ENCODE measurements at places on chromosomes 16 and 17.

- no peak for DNase-seq
These were observed 466 bp downstream of the NEUROD2 start for GRCh38 chr17:39607057-39607850.

DNA sequence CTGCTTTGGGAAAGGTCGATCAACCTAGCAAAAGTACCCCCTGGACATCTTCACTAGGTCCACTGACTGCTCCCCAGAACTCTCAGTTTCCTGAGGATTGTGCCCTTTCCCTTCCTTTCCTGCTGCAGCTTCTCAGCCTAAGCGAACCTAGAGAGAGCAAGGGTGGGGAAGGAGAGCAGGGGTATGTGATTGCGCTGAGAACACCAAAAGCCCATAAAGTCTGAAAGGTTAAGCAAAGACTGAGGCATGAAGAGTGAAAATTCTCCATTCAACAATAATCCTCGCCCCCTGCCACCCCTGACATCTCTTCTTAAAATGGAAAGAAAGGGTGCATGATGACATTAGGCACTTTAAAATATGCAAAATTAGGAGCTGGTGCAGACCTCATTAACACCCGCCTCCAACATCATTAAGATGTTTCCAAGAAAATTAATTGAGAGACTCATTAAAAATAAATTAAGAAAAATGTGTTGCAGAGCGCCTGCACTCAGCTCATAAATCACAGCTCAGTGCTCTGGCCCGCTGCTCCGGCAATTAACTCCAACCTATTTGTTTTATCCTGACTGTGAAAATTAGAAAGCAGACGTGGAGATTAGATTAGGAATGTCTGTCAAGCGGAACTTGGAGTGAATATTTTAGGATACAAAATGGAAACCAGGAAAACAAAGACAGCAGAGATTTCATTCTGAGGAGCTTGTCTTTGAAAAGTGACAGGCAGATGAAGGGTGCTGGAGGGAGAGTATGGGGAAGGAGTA is 49.1 kb upstream of the PMFBP1 start:
- DNase-seq, result no peak

DNA sequence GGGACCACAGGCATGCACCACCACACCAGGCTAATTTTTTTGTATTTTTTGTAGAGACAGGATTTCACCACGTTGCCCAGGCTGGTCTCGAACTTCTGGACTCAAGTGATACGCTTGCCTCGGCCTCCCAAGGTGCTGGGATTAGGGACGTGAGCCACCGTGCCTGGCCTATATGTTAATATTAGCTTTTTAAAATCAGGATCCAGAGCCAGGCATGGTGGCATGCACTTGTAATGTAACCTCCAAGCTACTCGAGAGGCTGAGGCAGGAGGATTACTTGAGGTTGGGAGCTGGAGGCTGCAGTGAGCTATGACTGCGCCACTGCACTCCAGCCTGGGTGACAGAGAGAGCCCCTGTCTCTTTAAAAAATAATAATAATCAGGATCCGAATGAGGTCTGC is 8.5 kb upstream of the ADCY7 start:
- no peak for DNase-seq

DNA sequence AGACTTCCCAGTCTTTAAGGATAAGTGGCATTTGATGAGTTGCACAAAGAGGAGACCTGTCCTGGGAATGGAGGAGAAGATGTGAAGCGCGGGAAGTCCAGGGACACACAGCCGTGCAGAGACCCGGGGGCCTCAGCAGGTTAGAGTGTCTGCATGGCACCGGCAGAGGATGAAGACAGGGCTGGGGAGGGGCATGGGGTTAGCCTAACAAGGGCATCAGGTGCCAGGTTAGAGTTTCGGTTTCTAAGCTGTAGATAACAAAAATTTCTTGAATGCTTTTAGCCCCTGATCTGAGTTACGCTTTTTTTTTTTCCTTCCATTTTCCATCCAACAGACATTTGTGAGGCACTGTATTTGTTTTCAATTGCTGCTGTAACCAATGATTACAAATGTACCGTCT is 594.3 kb downstream of the MAF start:
- DNase-seq, result no peak

GRCh38 chr16:22098405-22099255 is 6.3 kb downstream of the VWA3A start:
- peak; percentile 50 for DNase-seq

- DNase-seq, result no peak
These were observed 6.4 kb upstream of the KIFC3 start for GRCh38 chr16:57808589-57809228.

DNA sequence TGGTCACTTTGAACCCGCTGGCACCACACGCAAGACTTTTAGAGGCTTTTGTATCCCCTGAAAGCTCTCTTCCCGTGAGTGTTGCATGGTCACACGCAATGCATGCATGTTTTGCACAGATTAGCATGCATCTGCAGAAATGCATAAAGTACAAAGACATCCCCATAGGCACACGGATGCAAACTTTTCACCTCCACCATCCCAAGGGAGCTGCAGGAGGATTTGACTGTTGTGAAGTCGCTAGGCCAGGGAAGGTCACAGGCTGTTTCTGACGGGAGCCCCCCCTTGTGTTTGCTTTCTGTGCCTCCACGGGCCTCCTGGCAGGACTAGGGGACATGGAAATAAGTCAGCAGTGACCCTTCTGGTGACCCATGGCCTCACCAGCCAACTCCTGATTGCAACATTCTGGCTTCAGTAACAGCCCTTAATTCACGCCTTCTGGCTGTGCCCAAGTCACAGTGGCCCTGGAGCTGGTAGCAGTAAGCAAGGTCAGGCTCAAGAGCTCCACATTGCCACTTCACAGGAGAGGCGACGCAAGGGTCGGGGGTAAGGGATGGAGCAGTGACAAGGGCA is 45.1 kb downstream of the SOX9 start:
- no peak for DNase-seq

GRCh38 chr16:3175157-3176093 is 12.6 kb upstream of the OR1F1 start:
- no peak for DNase-seq

GRCh38 chr16:4580250-4580649 is 24.1 kb downstream of the C16orf96 start:
- no peak for DNase-seq

DNA sequence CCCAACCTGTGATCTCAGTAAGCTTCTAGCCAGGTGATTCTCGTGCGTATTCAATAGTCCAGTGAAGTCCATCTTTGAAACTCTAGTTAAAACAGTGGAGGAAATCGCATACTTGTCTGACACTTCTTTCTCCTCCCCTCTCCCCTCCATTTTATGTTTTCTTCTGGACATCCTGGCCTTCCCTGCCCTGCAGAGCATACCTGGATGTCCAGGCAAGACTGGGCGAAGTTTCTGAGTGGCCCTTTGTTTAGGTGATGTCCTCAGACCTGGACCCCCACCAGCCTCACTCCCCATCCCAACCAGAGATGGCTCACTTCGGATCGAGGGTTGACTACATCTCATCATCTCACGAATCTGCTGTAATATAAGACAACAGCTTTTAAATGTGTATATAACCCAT is 65.7 kb downstream of the CCDC182 start:
- DNase-seq, result no peak

All from NCI-H1105 treated with DMSO at 0.1 percent for 48 hours (cell line).